ENCODE measurements at places on chromosomes 11 and 22.
A peak's percentile ranks its signal among the peaks of the same experiment; 100 is the strongest.

DNA sequence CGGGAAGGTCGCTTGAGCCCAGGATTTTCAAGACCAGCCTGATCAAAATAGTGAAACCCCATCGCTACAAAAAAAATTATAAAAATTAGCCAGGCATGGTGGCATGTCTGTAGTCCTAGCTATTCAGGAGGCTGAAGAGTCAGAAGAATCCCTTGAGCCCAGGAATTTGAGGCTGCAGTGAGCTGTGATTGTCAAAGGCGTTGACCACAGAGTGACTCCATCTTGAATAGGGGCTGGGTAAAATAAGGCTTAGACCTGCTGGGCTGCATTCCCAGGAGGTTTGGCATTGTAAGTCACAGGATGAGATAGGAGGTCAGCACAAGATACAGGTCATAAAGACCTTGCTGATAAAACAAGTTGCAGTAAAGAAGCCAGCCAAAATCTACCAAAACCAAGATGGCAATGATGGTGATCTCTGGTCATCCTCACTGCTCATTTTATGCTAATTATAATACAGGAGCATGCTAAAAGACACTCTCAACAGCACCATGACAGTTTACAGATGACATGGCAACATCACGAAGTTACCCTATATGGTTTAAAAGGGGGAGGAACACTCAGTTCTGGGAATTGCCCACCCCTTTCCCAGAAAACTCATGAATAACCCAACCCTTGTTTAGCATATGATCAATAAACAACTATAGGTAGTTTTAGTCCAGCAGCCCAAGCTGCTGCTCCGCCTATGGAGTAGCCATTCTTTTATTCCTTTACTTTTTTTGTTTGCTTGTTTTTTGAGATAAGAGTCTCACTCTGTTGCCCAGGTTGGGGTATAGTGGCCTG is 2.8 kb upstream of the RDX start:
- no peak for DNase-seq

- no peak for DNase-seq
Observed at GRCh38 chr11:8826139-8826786, 84.7 kb upstream of the AKIP1 start.

- no peak for DNase-seq
Observed at GRCh38 chr11:100691896-100692653, 5.0 kb downstream of the ARHGAP42 start.

GRCh38 chr11:970319-970871 is 44.7 kb downstream of the AP2A2 start:
- peak; percentile 35 for DNase-seq

DNA sequence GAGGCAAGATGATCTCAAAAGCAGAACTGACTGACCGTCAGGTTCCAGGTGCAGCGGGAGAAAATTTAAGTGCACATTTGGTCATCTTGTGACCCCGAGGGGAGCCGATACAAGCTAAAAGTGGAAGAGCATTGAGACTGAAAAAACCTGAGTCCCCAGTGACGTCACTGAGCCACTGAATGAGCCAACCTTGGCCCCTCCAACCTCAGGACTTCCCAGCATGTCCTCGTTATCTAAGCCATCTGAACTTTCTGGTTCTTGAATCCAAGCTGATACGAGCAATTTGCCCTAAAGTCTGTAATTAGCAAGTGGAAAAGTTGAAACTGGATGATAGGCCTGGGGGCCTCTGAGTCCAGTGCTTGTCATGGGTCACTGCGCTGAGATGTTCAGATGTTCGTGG is 51.1 kb upstream of the ISX start:
- DNase-seq = no peak

- no peak for DNase-seq
Observed at GRCh38 chr11:60942219-60942618, 9.8 kb downstream of the SLC15A3 start.

GRCh38 chr11:81772166-81772565 is 961.5 kb downstream of the FAM181B start:
- no peak for DNase-seq

DNA sequence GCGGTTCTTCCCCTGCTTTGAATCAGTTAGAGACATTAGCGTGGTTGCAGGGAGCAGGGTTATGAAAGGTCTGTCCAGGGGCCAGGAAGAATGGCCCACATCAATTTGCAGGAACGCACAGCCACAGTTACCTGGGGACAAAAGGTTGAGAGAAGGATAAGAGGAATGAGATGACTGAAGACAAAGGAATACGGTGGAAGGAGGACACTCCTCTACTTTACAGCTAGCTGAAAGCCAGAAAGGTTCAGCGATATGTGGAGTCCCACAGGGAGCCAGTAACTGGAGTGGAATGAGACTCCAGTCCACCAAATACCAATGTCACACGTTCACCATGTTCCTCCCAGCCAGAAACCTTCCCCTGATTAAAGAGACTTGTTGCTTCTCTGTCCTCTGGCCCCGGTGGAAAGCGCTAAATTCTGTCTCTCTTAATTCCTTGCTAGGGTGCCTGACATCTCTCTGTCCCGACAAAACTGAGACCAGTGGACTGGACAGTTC is 10.7 kb downstream of the XNDC1N start:
- DNase-seq = no peak

DNA sequence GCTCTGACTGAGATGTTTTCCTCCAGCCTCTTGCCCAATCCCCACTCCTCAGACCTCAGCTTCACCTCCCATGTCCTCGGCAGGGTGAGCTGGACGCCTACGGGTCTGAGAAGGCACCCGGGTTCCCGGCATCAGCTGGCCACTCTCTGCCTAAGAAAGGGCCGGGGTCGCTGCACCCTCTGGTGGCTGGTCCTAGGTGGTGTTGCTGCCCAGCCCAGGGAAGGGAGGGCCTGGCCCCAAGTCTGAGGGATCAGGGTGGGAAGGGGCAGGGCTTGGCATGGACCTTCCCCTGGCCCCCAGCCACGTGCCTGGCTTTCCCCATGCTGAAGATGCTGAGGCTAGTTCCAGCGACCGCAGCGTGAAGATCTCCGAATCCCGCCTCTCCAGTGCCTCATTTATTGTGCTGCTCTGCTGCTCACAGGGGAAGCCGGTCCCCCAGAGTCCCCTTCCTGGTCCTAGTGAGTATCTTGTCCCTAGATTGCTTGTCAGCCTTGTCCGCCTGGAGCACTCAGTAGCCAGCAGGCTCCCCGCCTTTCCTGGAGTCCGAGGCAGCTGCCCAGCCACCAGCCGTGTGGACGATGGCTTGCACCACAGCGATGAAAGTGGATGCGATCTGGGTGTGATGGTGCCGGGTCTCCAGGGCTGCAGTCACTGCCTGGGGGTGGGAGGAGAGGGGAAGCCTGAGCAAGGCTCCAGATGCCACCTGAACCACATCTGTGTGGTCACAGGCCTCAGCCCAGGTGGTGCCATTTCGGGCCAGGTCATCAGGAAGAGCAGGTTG is 2.9 kb upstream of the GGT5 start:
- peak; percentile 52 for DNase-seq

DNA sequence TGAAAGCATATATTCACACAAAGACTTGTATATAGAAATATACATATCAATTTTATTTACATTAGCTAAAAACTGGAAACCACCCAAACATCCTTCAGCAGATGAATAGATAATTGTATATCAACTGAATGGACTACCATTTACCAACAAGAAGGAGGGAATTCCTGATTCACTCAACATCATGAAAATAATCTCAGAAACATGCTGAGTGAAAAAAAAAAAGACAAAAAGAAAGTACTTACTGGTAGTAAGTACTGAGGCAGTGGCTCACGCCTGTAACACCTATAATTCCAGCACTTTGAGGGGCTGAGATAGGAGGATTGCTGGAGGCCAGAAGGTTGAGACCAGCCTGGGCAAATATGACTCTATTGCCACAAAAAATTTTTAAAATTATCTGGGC is 7.4 kb upstream of the IPO7 start:
- no peak for DNase-seq

- no peak for DNase-seq
Observed at GRCh38 chr22:41899110-41899509, 15.8 kb downstream of the SHISA8 start.

DNA sequence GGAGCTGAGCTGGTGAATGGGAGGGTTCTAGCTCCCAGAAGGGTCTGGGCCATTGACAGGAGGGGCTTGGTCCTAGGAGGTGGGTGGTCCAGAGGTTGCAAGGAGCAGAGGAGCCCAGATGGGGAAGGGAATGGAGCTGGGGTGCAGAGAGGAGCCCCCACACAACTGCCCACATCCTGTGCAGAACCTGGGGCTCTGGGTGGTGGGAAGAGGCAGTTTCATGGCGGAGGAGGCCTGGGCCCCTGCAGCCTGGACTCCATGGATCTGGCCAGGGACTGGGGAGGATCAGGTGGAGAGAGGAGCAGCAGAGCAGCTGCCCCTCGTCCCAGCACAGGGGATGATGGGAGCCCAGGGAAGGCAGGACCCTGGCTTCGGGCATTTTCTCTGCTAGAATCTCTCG is 963 bp upstream of the ADORA2A start:
- DNase-seq = no peak

GRCh38 chr11:12067796-12068357 is 42.5 kb upstream of the MICAL2 start:
- no peak for DNase-seq

GRCh38 chr11:19615341-19616183 is 97.1 kb upstream of the NAV2 start:
- no peak for DNase-seq

DNA sequence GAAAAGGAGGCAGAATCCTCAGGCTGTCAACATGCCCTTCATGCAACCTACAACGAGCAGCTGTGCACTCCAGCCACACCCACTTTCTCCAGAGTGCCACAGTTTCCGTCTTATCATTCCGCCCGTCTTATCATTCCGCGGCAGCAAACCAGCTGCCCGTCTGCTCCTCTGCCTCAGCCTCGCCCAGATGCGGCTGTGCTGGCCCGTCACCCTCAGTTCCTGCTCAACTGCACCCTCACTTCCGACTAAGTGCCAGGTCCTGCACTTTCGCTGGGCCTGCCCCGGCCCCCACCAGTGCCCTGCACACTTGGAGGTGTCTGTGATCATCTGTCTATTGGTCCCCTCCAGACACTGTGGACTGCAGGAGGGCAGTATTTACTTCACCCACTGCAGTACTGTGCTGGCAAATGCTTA is 43.7 kb downstream of the MICAL3 start:
- peak; percentile 32 for DNase-seq

- no peak for DNase-seq
Observed at GRCh38 chr11:30431127-30431814, 108.4 kb downstream of the ARL14EP start.

DNA sequence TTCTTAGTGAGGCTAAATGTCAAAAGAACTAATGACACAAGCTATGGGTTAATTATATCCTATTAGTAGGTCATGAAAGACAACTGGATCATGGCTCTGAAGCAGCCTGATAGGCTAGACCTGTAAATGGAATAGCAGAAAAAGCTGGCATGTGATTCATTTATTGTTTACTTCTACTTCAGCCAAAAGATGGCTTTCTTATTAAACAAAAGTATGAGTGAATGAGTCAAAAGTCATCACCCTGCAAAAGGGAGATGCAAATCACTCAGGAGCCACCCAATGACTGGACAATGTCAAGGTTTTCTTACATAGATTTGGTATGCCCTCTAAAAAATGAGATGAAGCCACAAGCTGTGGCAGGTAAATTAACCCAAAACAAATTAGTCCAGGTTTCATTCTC is 138.0 kb downstream of the TRPC6 start:
- no peak for DNase-seq
